Esophagus muscularis mucosa (tissue), 4 donors: ENCODE measurements at places on chromosomes 11 and 22. TPM values are rescaled to one million over a fixed set of nuclear protein-coding genes. Genes with fewer than 3 reads are reported as not detected.

DNA sequence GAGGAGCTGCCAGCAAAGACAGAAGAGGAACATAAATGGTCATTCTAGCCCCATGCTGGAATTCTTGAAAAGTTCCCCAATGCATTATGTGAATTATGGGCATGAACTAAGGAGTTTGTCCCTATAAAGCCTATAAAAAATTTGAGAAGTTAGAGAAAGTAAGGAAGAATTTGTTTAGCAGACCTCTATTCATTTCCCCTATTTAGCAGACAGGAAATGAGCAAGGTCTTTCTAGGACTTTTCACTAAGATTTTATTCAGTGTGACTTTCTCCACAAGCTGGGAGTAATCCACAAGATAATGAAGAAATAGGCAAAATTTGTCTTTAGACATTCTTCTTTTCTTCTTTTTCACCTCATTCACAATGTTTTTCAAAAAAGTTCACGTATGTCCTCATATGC lies 20.0 kb downstream of the PRRG4 start:
- H3K27ac ChIP-seq: no peak overlapping the region
- H3K27me3 ChIP-seq: no peaks in the 10 kb centered on the region
- no peaks in the 10 kb centered on the region for H3K36me3 ChIP-seq
- no peaks in the 10 kb centered on the region for H3K4me1 ChIP-seq
- no peak overlapping the region for H3K4me3 ChIP-seq

- H3K4me3 ChIP-seq: no peak overlapping the region
- peaks cover 6% of the 10 kb centered on the region for H3K4me1 ChIP-seq
- DNase-seq: peak; percentile 87
- H3K36me3 ChIP-seq: no peaks in the 10 kb centered on the region
These were observed 43.0 kb upstream of the USP47 start for GRCh38 chr11:11798586-11799438.

DNA sequence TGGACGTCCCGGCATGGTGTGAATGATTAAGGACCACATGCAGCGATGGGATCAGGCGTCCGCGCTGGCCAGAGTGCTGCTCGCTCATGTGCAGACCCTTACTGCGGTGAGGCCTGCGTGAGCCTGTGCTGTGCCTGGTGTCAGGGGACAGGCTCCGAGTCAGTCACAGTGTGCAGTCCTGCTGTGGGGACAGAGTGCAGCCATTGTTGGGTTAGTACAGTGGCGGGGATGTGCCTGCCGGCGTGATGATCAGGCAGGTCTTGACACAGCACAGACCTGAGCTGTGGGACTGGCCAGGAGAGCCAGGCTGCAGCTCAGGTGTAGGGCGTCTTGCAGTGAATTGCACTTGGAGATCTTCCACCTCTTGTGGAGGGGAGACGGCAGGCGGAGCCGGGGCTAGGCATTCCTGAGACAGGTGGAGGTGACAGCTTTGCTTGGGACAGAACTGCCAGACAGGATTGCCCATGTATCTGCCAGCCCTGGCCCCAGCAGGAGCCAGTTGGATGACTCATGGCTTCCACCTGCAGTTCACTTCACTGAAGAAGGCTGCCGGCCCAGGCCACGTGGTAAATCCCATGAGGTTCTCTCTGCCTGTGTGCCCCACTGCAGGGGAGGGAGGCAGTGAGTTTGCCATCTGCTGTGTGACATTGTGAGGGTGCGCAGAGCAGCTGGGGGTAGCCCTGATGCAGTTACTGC lies 17.3 kb downstream of the TRMU start:
- H3K4me3 ChIP-seq: no peak overlapping the region
- H3K4me1 ChIP-seq: peaks cover 38% of the 10 kb centered on the region
- no peak overlapping the region for H3K27ac ChIP-seq

- H3K27me3 ChIP-seq: no peaks in the 10 kb centered on the region
- H3K27ac ChIP-seq: no peak overlapping the region
- no peaks in the 10 kb centered on the region for H3K36me3 ChIP-seq
- H3K4me1 ChIP-seq: no peaks in the 10 kb centered on the region
These were observed 1.2 kb upstream of the CABP2 start for GRCh38 chr11:67524480-67524808.

DNA sequence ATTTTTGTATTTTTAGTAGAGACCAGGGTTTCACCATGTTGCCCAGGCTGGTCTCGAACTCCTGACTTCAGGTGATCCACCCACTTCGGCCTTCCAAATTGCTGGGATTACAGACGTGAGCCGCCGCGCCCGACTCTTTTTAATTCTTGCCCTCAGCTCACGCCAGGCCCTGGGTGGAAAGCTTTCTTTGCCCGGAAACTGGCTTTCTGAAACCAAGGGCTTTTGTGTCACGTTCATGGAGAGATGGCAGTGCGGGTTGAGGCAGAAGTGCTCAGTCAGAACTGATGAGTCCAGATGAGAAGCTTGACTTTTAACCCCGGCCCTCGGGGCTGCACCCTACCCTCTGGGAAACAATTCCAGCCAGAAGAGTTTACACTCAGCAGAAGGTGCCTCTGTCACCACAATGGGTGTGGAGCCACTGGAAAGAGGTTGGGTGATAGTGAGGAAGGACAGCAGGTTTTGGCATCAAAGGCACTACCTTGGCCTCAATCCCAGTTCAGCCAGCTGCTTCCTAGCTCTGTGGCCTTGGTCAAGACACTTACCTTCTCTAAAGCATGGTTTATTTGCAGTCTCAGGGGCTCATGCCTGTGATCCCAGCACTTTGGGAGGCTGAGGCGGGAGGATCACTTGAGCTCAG lies 890 bp upstream of the ARFGAP3 start:
- DNase-seq: no peak
- peaks cover 27% of the 10 kb centered on the region for H3K4me1 ChIP-seq
- peak overlapping the region; percentile 95 for H3K27ac ChIP-seq
- H3K27me3 ChIP-seq: no peaks in the 10 kb centered on the region

DNA sequence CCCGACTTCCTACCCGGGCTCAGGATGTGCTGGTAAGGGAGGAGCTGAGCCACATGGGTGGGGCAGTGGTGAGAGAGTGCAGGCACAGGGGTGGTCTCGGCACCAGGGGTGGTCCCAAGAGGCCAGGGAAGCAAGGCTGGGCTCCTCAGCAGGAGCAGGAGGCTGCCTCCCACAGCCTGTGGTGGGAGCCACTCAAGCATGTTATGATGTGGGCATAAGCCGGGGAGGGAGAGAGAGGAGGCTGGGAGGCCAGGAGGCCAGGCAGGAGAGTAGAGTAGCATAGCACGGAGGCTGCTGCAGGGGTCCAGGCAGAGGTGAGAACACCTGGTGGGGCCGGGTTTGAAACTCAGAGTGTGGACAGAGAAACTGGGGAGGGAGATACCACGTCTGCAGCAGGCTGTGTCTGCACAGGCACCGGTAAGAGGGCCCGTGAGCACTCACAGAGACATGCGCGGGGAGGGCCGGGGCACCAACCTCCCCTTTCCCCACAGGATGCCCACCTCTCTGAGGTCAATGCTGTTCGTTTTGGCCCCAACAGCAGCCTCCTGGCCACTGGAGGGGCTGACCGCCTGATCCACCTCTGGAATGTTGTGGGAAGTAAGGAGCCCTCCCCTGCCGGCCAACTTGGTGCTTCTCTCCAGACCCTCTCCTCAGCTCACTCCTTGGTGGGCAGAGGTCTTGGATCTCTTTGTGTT lies 10.7 kb downstream of the ATG16L2 start:
- H3K4me3 ChIP-seq: no peak overlapping the region
- peaks cover 26% of the 10 kb centered on the region for H3K36me3 ChIP-seq
- no peaks in the 10 kb centered on the region for H3K27me3 ChIP-seq
- no peak for DNase-seq
- no peak overlapping the region for H3K27ac ChIP-seq
- H3K4me1 ChIP-seq: peaks cover 28% of the 10 kb centered on the region

- peaks cover 4% of the 10 kb centered on the region for H3K4me1 ChIP-seq
- H3K27ac ChIP-seq: no peak overlapping the region
- no peaks in the 10 kb centered on the region for H3K36me3 ChIP-seq
- DNase-seq: no peak
These were observed 32.7 kb downstream of the NARS2 start for GRCh38 chr11:78542007-78542406.

CEND1 gene
- 2.1 TPM for total RNA-seq

P2RX6 gene
- total RNA-seq: 0.42 TPM

APLP2 gene
- 395 TPM for total RNA-seq
